LHCN-M2 (cell line): ENCODE measurements at places on chromosomes 7 and 10. TPM values are rescaled to one million over a fixed set of nuclear protein-coding genes. Genes with fewer than 3 reads are reported as not detected.

DNA sequence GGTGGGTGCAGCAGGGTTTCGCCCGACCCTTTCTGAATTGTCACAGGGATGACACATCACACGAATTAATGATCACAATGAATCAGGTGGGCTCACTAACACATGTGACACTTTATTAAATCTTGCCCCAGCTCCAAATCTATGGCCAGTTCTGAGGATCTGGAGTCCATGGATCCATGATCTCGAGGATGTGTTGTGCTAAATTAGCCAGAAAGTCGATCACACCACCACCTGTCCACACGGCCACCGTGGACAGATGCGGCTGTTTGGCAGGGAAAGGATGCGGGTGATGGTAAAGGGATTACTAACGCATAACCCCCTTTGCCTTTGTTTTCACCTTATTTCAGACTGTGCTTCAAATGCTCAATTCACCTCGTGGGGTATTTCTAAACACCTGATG is 96.4 kb downstream of the COBL start:
- no peak for DNase-seq

Gene APBB1IP
- not detected in 2 replicates for total RNA-seq

GRCh38 chr7:93821463-93821862 is 69.1 kb downstream of the TFPI2 start:
- DNase-seq = no peak

Gene UPK3BL2
- 1.0 and 4.3 TPM in 2 replicates for total RNA-seq

- no peak for DNase-seq
Measured at GRCh38 chr7:24913801-24914464, 66.0 kb downstream of the OSBPL3 start.

DNA sequence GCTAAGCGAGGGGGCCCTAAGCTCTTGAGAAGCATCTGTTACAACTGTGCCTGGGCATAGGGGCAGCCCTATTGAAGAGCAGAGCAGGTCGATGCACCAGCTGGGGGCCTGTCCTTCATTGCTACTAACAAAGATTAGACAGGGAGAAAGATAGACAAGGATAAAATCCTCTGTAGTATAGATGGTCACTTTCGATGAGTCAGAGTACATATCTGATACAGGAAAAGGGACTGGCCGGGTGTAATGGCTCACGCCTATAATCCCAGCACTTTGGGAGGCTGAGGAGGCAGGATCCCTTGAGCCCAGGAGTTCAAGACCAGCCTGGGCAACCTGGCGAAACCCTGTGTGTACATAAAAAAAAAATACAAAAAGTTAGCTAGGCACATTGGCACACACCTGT is 13.6 kb downstream of the OPTN start:
- no peak for DNase-seq

- no peak for DNase-seq
Measured at GRCh38 chr7:82200601-82201000, 243.0 kb downstream of the CACNA2D1 start.

DNA sequence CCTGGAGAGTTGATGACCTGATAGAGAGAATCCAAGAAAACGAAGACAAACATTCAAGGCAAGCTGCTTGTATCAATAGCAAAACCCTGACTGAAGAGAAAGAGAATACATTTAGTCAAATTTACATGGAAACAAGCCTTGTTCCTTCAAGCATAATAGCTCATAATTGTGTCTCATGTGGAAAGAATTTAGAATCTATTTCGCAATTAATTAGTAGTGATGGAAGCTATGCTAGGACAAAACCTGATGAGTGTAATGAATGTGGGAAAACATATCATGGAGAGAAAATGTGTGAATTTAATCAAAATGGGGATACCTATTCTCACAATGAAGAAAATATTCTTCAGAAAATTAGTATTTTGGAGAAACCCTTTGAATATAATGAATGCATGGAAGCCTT is 18.0 kb downstream of the RBAK start:
- DNase-seq = no peak

DNA sequence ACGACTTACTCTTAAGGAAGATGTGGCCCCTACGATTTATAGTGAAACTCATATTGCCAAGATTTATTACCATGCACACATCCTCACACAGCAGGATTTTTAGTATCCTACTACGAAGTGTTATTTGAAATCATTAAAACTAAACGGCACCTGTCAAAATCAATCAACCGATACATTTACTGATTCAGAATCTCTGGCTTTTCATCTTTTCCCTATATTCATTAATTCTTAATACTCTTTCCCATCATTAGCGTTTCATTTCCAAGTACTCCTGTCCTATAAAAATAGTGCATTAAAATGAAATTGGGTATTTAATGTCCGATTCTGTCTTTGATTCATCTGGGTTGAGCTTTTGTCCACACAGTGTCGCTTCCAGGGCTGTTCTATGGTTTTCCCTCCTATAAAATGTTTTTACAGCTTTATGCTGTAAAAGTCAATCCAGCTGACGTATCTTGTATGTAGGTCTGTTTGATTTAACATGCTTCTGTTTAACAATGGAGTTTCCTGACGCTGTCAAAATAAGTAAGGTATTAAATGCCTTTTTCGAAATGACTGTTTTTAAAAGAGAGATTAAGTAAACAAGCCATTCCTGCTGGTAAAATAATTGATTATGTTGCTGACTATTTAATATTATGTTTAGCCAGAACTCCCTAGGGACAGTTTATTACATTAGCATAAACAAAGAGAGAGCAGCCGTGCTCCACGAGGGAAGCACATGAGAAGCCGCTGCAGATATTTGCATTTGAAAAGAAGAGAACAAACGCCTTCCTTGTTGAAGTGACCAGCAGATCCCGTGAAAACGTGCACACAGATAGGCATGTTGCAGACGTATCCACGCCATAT is 22.3 kb upstream of the SFMBT2 start:
- no peak for DNase-seq

Gene TSPAN33
- total RNA-seq = 0.57 TPM in 1 of 2 replicates, not detected in the other

Gene RBP3
- total RNA-seq = not detected in 2 replicates

- peak; percentile 73 for DNase-seq
Measured at GRCh38 chr10:91198781-91199180, 21.7 kb upstream of the PCGF5 start.

DNA sequence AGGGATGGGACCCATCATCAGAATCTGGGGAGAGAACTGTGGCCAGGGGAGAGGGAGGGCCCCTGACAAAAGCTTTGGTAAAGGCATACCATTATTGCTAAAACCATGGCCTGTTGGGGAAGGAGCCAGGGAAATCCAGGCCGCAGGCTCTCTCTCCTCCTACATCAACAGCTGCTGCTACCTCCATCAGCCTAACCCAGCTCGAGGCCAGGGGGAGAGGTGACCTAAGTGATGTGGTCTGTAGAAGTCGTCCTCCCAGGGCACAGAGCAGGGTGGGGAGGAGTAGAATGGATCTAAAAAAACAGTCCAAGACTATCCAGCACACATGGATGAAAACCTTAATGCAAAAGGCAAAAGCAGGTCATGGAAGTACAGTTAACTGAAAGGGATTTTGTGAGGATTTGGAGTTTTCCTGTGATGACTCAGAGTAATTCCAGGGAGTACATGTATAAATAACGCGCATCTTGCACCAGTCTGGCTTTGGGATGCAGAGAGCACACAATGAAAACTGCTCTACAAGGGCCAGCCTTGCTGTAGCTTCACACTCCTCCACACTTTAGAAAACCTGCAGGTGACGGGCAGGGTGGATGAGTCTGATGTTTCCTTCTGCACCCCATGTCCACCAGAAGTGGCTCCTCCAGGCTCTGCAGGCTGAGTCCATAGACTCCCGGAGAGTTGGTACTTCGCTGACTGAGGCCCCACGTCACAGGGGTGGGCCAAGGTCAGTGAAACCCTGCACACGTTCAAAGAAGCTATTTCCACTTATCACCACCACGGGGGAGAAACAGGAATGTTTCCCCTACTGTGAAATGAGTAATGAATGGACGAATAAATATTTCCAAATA is 38.5 kb upstream of the MSMB start:
- no peak for DNase-seq

DNA sequence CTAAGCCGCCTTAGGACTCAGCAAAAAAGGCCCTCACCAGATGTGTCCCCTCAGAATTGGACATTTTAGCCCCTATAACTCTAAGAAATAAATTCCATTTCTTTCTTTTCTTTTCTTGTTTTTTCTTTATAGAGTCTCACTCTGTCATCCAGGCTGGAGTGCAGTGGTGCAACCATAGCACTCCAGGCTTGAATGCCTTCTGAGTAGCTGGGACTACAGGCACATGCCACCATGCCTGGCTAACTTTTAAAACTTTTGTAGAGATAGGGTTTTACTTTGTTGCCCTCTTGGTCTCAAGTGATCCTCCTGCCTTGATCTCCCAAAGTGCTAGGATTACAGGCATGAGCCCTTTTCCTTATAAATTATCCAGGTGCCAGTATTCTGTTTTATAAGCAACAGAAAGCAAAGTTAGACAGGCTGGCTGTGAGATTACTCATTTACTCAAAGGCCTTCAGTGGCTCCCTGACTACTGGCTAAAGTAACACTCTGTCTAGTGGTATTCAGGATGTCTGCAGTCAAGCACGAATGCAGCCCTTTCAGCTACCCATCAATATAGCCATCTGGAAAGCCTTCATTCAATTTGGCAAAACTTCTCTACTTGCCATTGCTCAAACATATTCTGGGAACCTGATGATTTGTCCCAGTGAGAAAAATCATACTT is 128.6 kb downstream of the ICA1 start:
- DNase-seq = no peak

Gene TMEM184A
- total RNA-seq = 0.06 and 0.11 TPM in 2 replicates

DNA sequence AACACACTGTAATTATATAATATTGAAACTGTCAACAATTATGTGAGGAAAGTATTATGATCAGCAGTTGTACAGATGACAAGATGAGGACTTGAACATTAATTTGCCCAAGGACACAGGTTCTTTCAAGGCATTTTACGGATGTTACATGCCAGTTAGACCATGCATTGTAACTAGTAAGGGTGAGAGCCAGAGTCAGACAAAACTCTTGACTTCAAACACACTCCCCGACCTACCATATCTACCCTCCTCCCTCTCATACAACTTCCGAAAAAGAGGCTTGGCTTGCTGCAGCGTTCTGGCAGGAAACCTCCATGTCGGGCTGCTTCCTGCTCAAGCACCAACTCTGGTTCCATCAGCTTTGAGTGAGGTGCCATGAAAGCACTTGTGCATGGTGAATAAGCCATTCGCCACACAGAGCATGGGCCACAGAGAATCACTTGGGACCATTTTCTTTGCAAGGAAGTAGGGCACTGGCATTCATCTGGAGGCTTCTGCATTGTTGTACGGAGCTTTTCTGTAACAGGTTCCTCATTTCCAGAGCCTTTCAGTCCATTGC is 53.2 kb downstream of the FOXI2 start:
- DNase-seq = no peak

Gene DNAJC2
- 29.0 and 33.8 TPM in 2 replicates for total RNA-seq

GRCh38 chr10:511101-511848 is 178.2 kb downstream of the DIP2C start:
- peak; percentile 87 for DNase-seq

DNA sequence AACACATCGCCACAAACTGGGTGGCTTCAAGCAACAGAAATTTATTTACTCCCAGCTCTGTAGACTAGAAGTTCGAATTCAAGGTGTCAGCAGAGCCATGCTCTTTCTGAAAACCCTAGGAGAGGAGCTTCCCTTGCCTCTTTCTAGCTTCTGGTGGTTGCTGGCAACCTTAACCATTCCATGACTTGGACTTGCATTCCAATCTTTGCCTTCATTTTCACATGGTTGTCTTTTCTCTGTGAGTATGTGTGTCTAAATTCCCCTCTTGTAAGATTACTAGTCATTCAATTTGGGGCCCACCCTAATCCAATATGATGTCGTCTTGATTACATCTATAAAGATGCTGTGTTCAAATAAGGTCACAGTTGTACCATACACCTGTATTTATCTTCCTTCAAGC is 65.9 kb upstream of the PRKG1 start:
- no peak for DNase-seq

Gene ACTR3C
- total RNA-seq = not detected in 2 replicates

GRCh38 chr10:132115732-132116131 is 50.0 kb downstream of the JAKMIP3 start:
- no peak for DNase-seq

DNA sequence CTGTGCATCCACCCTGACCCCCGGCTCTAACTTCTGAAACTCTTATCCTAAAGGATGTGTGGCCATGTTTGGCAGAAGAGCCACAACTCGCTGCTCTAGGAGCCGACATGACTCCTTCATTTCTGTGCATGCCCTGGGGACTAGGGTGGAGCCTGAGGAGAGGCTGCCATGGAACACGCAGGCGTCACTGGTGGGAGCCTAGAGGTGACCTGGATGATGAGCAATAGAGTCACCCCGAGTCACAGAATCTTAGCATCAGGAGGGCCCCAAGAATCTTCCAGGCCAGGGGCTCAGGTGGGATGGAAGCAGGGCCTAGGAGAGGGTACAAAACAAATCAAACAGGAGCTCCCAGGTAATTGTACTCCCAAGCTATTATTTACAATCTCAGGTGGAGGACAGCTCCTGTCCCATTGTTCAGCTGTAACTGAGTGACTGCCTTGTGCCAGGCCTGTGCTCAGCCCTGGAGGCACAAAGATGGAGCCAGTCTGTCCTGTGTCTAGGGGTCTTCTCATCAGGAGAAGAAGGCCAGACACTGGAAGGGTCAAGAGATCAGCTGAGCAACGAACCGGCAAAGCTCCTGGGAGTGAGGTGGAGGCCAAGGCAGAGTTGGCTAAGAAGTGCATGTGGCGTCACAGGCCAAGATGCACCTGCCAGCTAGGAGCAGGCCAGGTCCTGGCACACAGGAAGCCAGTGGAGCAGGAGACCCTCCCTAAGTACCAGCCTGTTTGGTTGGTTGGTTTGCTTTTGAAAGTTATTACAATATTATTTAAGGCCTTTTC is 5.8 kb upstream of the ZNF22 start:
- DNase-seq = no peak

Gene GPR37
- total RNA-seq = not detected in 2 replicates

Gene CPA1
- total RNA-seq = 0.23 TPM in 1 of 2 replicates, not detected in the other

GRCh38 chr7:50957431-50957830 is 174.7 kb upstream of the GRB10 start:
- DNase-seq = no peak

GRCh38 chr7:12315049-12315448 is 88.6 kb downstream of the VWDE start:
- DNase-seq = no peak

- peak; percentile 54 for DNase-seq
Measured at GRCh38 chr10:116748041-116748440, 5.7 kb upstream of the HSPA12A start.

- no peak for DNase-seq
Measured at GRCh38 chr7:133165001-133165400, 83.1 kb upstream of the CHCHD3 start.

GRCh38 chr10:14173706-14174594 is 156.8 kb downstream of the FRMD4A start:
- peak; percentile 42 for DNase-seq

DNA sequence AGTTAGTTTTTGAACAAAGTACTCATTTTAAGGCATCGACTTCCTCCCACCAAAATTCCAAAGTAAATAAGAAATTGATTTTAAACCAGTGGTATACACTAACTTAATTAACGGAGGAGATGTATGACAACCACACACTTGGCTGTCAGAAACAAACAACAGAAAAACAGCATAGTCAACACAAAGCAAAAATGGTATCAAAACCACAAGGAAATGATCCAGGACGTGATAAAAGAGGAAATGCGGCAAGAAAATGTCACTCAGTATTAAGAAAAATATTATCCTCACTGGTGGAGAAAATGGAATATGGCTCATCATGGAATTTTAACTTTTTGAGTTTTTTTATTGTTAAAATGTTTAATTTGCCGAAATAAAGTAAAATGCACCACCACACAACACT is 17.5 kb downstream of the KIAA1549 start:
- no peak for DNase-seq
